ENCODE measurements at places on chromosomes 3 and 15. TPM values are rescaled to one million over a fixed set of nuclear protein-coding genes. Genes with fewer than 3 reads are reported as not detected.

The CACNA1D gene
- 84.4 TPM for total RNA-seq

- DNase-seq: no peak
Observed at GRCh38 chr15:52348056-52348745, 52.6 kb upstream of the MYO5C start.

GRCh38 chr3:110736332-110736731 lies 335.3 kb upstream of the NECTIN3 start:
- DNase-seq: no peak

DNA sequence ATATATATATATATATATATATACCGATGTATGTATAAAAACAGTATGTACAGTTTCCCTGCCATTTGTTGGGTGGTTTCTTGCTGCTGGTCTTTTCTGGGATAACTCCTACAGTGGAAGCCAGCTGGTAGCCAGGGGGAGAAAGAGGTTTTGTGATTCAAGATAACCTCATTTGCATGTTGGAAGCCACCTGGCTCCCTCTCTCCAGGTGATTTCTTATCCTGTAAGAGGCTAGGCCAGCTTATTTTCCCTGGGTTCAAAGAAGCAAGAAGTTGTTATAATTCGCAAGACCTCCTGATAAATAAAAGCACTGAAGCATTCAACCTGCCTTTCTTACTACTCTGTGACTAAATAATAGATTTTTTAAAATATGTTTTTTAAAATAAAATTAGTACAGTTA lies 443.3 kb downstream of the VGLL3 start:
- no peak for DNase-seq

GRCh38 chr3:193148688-193149473 lies 92.1 kb upstream of the PLAAT1 start:
- no peak for DNase-seq
